ENCODE measurements at places on chromosomes 2 and 18.

- DNase-seq = no peak
These were observed 219.3 kb downstream of the SPP2 start for GRCh38 chr2:234269769-234270204.

GRCh38 chr2:21281384-21281783 is 157.6 kb downstream of the TDRD15 start:
- no peak for DNase-seq

DNA sequence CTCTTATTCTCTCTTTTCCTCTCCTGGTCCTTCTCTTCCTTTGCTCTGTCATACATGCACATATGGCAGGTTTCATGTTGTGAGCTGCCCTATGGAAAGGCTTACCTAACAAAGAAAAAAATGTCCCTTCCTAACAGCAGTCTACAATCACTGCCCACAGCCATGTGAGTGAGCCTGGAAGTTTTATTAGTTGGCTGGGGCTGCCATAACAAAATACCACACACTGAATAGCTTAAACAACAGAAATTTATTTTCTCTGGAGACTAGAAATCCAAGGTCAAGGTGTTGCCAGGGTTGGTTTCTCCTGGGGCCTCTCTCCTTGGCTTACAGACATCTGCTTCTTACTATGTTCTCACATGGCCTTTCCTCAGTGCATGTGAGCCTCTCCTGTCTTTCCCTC is 142.1 kb downstream of the TRIB2 start:
- no peak for DNase-seq

GRCh38 chr2:12857891-12858290 is 141.2 kb downstream of the TRIB2 start:
- DNase-seq = no peak
